ENCODE measurements at places on chromosomes 6 and 20. TPM values are rescaled to one million over a fixed set of nuclear protein-coding genes. Genes with fewer than 3 reads are reported as not detected.

DNA sequence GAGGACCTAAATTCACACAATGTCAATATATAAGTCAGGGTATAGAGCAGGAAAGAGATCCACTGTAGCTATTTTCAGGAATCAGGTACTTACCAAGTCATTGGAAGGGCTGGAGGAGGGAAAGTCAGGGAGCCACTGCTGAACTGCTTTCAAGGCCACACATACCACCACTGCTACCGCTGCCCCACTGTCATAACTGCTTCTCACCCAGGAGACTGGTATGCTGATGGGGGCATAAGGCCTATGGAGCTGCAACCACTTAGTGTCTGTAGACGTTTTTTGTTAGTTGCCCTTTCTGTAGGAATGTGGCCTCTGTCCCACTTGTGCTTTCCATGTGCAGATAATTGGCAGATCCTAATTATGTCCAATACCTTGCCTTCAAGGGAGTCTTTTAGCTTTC is 5.4 kb downstream of the SMAP1 start:
- peaks cover 15% of the 10 kb centered on the region for H3K4me1 ChIP-seq
- H3K36me3 ChIP-seq, result no peaks in the 10 kb centered on the region
- H3K27me3 ChIP-seq, result no peaks in the 10 kb centered on the region
- no peak overlapping the region for H3K4me3 ChIP-seq

DNA sequence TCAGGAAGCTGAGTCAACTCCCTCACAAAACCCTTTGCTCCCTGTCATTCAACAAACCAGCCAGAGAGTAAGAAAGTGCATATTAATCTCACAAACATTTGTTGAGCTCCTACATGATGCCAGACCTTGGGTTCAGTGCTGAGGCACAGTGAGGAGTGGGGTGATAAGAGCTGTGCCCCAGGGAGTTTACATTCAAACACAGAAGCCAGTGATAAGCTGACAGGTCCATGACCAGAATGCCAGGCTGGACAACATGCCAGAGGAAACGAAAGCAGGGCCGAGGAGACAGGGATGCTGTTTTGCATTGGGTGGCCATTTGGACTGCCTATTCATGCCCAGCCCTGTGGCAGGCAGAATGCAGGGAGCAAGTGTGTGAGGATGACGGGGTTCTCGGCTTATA is 76.7 kb downstream of the LRFN2 start:
- H3K36me3 ChIP-seq, result no peaks in the 10 kb centered on the region
- H3K4me3 ChIP-seq, result no peak overlapping the region
- H3K27ac ChIP-seq, result no peak overlapping the region
- DNase-seq, result no peak

Gene PHACTR3
- 11.6 TPM for total RNA-seq

Gene FOXF2
- 0.21 TPM for total RNA-seq

DNA sequence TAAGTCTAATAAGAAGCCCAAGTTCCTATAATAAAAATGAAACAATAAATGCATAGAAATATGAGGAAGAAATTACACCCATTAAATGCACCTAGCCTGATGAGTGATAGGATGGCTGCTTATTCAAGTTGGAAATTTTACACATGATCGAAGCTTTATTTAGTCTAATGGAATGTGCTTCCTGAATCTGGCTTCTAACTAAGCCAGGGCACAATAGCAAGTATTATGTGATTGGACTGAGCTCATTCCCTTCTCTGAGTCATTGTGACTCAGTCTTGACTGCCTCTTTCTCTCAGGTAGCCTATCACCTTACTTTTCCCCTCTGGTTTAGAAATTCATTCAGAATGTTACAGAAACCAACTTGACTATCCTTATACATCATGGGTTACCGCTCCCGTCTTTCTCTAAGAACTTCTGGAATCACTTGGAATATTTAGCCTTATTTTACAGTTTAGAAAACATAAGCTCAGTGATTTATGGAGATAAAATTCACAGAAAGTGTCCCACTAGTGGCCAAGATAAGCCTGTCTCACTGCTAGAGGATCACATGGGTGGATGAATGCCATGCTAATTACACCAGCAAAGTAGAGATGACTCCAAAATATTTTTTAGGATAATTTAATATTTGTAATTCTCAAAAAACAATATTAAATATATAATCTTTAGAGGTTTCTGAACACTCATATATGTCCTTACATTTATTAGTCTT is 505.3 kb upstream of the JAG1 start:
- DNase-seq, result no peak
- no peaks in the 10 kb centered on the region for H3K36me3 ChIP-seq
- no peak overlapping the region for H3K27ac ChIP-seq

DNA sequence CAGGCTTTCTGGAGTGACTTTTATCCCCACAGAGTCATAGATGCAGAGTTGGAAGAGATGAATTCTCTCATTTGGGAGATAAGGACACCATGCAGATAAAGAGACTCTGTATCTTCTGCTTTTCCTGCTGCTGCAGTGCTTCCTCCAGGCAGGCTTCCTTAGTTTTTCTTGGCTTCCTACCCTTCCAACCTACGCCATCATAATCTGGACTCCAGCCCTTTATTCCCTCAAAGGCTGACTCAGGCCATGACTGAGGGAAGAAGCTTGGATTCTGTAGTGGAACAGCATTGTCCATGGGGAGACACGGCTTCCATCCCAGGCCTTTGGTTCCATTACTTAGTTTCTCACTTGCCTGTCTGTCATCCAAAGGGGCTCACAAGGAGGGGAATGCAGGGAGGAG is 6.5 kb upstream of the RNF24 start:
- H3K27ac ChIP-seq, result no peak overlapping the region
- no peaks in the 10 kb centered on the region for H3K4me1 ChIP-seq
- H3K4me3 ChIP-seq, result no peak overlapping the region

GRCh38 chr6:44253307-44254101 is 3.8 kb downstream of the SLC35B2 start:
- no peak overlapping the region for H3K27ac ChIP-seq
- H3K27me3 ChIP-seq, result no peaks in the 10 kb centered on the region
- H3K4me1 ChIP-seq, result peaks cover 21% of the 10 kb centered on the region
- peaks cover 6% of the 10 kb centered on the region for H3K36me3 ChIP-seq
- no peak for DNase-seq
- H3K4me3 ChIP-seq, result no peak overlapping the region

Measured in tibial nerve (tissue), 4 donors.